ENCODE measurements at places on chromosomes 4 and X.

DNA sequence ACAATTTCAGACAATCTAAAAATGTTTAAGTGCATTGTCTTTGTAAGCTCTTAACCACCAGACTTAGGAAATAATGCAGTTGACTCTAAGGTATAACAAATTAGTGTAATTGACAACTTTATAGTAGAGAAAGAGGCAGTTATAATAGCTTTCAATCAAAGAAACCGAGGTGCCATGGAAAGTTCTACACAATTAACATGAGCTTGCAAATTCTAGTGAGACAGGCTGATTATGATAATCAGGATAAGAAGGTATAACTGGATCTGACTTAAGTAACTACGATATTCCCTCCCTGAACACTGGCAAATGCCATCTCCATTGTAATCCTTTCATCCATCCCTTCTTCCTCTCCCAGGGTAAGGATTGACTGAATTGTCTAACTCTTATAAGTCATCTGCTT is 11.4 kb upstream of the KLHL5 start:
- no peak for DNase-seq

GRCh38 chr4:86530183-86530582 is 63.9 kb upstream of the PTPN13 start:
- DNase-seq, result no peak

GRCh38 chr4:99628040-99628439 is 29.6 kb downstream of the C4orf54 start:
- DNase-seq, result no peak

GRCh38 chrX:46278572-46278971 is 266.6 kb downstream of the ZNF674 start:
- DNase-seq, result peak; percentile 21

GRCh38 chrX:123308658-123309057 is 124.6 kb downstream of the GRIA3 start:
- DNase-seq, result no peak

DNA sequence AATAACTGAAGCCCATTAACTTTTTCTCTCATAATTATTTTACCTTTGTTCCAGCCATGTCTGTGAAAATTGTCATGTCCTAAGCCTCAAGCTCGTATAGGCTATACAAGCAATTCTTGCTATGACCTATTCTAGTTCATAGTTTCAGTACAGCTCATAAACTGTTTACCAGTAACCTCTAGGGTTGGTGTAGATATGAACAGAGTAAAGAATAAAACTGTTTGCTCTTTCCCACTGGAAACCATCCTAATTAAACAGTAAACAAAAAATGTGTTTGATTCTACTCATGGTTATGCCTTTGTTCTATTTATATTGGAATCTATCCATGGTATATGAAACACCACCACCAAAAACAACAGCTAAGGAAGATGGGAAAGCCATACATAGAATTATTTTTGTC is 1444.0 kb upstream of the PCDH7 start:
- no peak for DNase-seq

GRCh38 chrX:108025954-108026600 is 18.8 kb upstream of the VSIG1 start:
- no peak for DNase-seq

DNA sequence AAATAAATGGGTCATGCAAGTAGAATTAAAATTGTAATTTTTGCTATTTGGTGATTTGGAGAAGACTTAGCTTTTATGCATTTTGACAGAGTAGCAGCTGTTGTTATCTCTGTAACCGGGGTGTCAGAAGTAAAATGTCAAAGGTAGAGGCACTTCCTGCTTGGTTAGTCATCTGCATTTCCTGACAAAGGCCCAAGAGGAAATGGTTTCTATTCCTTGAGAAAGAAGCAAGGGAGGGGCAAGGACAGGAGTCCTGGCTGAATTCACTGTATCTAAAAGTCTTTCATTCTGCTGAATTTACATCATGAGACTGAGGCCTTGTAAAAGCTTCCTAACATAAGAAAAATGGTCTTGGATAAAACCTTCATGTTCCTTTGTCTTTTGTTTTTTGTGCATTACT is 550.9 kb upstream of the BOD1L1 start:
- peak; percentile 25 for DNase-seq

DNA sequence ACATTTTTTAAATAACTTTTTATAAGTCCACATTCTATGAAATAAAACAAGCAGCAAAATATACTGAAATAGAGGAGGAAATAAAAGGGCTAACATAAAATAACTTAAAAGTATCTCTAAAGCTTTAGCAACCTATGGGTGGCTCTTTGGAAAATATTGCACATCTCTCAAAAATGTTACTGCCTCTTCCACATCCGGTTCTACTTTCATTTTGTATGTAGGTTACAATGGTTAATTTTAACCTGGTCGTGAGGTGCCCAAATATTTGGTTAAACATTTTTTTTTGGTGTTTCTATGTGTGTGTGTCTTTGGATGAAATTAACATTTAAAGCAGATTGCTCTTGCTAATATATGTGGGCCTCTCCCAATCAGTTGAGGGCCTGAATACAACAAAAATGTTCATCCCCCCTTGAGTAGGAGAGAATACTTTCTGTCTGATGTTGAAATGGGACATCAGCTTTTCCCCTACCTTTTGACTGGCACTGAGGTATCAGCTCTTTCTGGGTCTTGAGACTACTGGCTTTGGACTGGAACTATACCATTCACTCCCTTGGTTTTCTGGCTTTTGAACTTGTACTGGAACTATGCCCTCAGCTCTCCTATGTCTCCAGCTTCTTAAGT is 353.0 kb downstream of the ADAM29 start:
- no peak for DNase-seq

DNA sequence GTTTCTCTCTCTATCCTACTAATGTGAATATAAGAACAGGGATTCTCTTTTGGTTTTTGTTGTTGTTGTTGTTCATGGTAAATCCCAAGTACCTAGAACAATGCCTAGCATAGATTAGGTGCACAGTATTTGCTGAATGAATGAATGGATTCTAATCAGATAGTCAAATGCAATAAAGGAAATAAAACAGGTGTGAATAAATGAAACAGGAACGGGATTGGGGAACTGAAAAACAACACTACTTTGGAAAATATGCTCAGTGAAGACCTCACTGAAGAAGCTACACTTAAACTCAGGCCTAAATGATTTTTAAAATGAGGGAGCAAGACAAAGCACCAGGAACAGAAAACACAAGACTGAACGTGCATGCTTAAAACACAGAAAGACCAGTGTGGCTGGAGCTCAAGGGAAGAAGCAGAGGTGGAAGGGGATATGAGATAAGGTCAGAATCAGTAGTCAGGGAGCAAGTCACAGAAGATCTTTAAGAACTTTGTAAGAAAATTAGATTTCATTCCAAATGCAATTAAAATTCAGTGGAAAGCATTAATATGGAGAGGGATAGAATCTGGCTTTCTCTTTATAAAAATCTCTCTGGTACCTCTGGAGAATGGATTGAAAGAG is 144.7 kb downstream of the ZAR1 start:
- no peak for DNase-seq

DNA sequence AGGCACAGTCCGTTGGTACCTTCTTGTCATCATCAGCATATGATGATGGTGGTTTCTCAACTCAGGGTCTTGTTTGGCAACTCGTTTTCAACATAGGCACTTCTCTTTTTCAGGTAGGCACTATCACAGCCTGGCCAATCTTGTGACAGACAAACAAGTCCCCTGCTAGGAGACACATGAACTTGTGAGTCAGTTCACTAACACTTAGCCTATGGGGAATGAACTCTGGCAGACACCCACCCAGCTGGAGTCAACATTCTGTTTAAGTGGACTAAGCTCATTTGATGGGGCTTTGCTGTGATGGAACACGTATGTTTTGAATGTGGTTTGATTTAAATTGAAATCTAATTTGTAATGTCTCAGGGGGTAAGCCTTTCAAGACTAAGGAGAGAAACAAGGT is 100.7 kb upstream of the MAMLD1 start:
- no peak for DNase-seq

DNA sequence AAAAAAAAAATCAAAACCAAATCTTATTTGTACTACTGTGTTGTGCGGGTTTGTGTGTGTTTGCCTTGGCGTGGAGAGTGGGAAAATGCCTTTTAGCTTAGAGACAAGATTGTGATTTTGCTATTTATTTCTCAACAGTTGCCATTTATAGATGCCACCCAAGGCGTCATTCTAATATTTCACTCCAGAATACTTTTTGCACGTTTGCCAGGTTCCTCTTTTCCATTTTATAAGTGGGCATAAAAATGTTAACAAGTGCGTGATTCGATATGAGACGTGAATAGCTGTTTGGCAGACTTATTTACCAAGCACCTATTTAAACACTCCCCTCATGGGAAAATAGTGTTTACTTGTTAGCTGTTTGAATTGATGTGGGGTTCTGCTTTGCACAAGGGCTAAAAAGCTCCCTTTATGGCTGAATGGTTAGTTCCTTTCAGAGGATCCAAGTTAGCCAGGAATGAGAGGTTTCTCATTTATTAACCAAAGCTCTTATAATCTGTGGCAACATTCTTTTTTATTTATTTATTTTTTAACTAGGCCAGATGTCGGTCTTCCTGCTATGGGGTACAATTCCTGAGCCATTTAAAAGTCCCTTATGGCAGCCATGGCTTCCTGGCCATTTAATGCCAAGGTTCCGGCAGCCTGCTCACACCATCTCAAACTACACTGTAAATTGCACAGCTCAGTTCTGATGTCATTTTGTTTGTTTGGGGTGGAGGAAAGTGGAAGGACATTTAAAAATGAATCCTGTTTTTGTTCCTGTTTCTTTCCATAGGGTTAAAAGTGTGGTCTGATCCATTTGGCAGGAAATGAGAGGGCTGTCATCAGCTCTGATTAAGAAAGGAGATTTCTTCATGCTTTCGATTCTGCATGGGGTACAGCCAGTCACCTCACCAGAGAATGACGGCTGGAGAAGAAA is 14.6 kb downstream of the SMIM20 start:
- no peak for DNase-seq

- DNase-seq, result no peak
Observed at GRCh38 chr4:149409146-149409545, 406.5 kb downstream of the IQCM start.

- peak; percentile 35 for DNase-seq
Observed at GRCh38 chrX:154775419-154776349, 13.0 kb downstream of the DKC1 start.

DNA sequence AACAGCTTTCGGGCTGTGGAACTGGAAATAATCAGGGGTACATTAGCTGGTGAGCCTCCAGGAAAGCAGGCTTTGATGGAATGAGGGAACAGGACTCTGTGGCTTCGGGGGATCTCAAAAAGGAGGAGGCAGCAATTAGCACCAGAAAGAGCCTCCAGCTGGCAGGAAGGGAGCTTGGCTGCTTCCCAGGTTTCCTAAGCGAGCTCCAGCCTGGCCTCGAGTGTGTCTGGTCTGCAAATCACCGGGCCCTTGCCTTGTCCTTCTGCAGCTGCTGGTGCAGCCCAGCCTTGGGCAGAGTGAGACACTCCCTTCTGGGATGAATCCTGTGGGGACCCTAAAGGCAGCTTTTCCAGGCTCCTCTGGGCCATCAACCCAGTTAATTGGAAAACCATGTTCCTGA is 10.7 kb upstream of the PDHA1 start:
- no peak for DNase-seq

DNA sequence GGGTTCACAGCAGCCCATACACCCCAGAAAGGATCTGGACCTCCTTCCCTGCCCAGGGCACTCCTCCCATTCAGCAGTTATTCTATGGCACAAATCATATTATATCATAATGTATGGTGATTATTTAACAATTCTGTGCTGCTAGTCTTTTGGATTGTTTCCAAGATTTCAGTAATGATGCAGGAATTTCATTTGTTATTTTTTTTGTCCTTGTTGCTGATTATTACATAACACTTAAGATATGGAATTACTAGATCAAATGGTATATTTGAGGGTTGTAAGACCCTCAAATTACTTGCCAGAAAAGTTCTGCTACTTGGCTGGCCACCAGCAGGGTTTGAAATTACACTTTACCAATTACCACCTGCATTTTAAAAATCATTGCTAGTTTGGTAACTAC is 36.4 kb downstream of the QDPR start:
- no peak for DNase-seq

GRCh38 chr4:182531555-182532162 is 288.5 kb downstream of the TENM3 start:
- no peak for DNase-seq

DNA sequence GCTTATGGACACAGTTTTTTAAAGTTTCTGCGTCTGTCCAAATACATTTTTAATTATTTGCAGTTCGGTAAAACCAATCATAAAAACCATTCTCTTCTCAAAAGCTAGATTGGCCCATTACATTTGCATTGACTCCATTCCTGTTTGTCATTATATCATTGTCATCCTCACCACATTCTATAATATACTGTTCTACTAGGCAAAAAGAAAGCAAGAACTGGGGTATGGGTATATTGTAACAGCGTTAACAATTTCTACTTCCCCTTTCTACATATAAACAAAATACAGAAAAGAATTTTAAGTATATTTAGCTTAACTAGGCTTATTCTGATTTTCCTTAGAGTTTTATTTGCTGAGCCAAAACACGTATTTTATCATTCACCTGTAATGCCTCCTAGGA is 91.8 kb downstream of the RAP1GDS1 start:
- no peak for DNase-seq

DNA sequence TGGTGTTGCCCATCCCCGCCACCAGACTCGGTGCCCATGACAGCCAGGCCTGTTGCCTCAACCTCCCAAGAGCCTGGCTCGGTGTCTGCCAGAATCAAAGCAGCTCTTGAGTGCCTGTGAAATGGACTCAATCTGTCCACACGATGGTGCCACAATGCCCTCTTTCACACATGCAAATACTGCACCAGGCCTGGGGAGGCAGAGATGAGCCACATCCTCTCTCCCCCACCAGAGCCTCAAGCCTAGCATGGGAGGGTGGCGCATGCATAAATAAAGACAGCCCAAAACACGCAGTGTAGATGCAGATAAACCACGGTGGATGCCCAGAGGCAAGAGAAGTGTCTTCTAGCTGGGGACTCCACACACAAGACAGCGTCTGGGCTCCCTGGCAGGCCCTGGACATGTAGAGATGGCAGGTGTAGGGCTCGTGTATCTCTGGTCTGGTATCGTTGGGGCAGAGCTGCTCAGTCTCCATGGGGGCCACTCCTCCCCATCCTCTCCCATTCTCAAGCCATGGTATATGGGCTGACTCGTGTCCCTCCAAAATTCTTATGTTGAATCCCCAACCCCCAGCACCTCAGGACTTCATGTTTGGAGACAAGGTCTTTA is 65.6 kb downstream of the JAKMIP1 start:
- DNase-seq, result peak; percentile 66

DNA sequence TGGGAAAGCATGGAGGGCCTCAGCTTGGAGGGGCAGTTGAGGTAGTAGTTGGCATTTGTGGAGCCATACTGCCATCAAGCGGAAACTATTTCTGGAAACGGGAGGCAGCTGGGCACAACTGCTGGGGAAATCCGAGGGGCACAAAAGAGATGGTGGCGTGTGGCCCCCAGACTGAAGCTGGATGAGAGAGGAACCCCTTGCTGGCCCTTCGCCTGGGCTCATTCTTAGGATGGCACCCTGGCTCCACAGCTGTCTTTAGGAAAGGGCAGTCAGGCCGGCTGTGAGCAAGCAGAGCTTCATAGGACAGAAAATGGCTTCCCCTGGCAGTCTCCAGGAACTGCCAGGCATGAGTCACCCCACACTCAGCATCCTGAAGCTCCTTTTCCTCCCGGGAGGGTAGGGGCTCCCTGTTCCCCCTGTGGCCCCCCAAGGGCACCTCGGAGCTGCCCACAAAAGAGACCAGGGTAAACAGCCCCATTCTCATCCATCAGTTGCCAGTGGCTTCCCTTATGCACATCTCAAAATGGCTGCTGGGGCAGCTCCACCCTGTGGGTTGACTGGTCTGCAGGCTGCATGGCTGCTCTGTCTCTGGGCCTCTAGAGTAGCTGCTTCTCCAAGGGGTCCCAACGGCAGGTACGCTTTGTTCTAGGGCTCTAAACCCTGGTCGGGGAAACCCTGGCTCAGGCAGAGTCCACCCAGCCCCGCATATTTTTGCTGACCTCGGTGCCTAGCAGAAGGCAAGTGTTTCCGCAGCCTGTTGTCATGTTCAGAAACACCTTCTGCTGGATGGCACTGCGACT is 64.7 kb downstream of the NBDY start:
- no peak for DNase-seq

All from activated CD4-positive, alpha-beta T cell treated with anti-CD3 and anti-CD28 coated beads, Interleukin-2, amount 50 U/mL, for 16 hours (primary cell).